Sigmoid colon (tissue), 7 donors: ENCODE measurements at places on chromosomes 2 and 18. TPM values are rescaled to one million over a fixed set of nuclear protein-coding genes. Genes with fewer than 3 reads are reported as not detected.

GRCh38 chr2:8602809-8603208 lies 79.0 kb upstream of the ID2 start:
- DNase-seq = no peak

DNA sequence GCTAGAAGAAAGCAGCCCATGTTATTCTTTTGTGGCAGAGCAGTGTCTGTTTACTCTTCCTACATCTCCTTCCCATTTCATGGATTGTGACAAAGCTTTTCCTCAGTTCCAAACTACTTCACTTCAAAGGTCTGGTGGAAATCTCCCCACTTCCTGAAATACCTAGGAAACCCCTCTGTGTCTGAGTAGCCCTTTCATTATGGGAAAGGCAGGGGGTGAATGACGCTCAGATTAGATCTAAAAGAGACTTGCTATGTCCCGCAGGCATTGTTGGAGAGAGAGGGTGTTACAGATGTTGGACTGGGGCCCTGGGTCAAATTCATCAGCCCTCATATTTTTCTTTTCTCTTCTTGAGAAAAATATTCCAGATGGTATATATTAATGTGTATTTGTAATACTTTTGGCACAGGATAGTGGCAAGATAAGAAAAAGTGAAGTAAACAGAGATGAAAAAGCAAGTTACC lies 675.0 kb downstream of the IRS1 start:
- DNase-seq = no peak

DNA sequence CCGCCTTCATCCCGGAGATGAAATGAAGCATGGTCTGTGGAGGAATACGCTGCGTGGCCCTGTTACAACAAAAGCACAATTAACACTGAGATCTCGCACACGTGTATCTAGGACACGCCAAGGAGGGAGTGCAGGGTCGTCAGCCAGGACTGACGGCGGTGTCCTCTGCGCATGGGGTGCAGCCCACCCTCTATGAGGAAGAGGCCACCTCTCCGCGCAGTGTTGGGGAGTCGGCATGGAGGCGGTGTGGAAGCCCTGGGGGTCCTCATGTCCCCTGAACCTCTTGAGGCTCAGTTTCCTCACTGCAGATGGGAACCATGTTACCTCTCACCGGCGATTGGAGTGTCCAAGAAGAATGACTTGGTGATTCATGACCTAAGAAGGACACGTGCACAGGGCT lies 86.0 kb upstream of the ZNF236 start:
- DNase-seq = no peak

GRCh38 chr2:96527286-96528005 lies 9.1 kb upstream of the ARID5A start:
- peak; percentile 69 for DNase-seq

- peak; percentile 33 for DNase-seq
Observed at GRCh38 chr2:219205165-219205538, 1.4 kb upstream of the ZFAND2B start.

DNA sequence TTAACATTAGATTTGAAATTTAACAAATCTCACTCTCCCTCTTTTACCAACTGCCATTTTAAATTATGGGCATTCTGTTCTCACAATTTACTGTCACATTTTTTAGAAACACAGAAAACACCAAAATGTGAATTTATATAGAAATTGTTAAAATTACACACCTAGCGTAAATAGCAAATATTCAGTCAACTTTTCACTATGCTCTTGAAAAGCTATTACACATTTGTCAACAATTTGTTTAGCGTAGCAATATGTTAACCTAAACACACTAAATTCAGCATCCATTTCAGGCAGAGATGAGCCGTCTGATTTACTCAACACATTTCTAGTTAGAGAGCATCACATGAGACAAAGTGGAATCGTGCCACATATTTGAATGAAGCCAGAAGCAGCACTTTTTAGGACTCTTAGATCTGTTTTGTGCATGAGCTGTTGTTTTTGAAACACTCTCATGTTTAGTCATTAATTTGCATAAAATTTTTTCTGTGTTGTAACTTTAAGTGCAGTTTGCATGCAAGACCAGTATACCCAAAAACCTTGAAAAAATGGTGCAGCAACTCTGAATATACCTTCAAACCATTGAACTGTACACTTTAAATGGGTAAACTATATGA lies 8.2 kb downstream of the TTC32 start:
- DNase-seq = no peak

DNA sequence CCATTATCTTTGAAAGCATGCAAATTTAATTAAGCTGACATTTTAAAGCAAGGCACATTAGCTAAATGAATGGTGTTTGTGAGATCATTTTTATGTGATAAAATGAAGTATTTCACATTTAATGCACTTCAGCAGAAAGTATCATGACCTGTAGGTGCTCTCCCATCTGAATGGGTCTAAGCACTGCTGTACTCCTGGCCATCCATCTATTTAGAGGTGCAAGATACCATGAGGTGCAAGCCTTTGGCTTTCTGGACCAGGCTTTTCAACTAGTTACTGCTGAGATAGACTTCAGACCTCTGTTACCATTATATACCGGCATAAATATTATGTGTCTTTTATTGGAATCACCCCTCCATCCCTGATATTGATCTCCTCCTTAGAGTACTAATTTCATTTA lies 15.6 kb upstream of the LIPG start:
- no peak for DNase-seq

- no peak for DNase-seq
Observed at GRCh38 chr2:225100856-225101294, 58.6 kb upstream of the DOCK10 start.

- DNase-seq = no peak
Observed at GRCh38 chr2:206494061-206494460, 50.7 kb downstream of the ADAM23 start.

- no peak for DNase-seq
Observed at GRCh38 chr2:57432528-57432927, 614.1 kb upstream of the VRK2 start.

DNA sequence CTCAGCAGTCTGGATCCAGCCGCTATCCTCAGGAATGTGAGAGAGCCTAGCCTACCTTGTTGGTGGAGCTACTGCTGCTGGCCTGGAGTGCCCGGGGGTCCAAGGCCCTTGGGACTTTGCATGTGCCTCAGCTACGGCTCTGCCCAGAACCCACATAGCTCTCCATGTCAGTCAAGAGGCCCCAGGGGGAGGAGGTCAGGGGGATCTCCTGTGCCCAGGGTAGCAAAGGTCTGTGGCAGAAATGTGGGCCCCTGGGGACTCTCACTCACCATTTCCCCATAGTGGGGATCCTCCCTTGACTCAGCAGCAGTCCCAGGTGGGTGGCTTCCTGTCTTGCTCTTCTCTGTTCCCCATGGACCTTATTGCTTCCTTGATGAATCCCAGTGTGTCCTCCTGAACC lies 342.7 kb upstream of the CHAC2 start:
- no peak for DNase-seq

GRCh38 chr2:152813351-152813750 lies 94.9 kb downstream of the ARL6IP6 start:
- DNase-seq = no peak

The MRO gene
- 2.5 TPM for total RNA-seq

The AKAIN1 gene
- total RNA-seq = not detected

The ATP9B gene
- 66.5 TPM for total RNA-seq

The KCNS3 gene
- 13.2 TPM for total RNA-seq

The COLEC11 gene
- 2.9 TPM for total RNA-seq

The REEP1 gene
- 79.5 TPM for total RNA-seq
